Fibroblast of skin of left biceps (primary cell): ENCODE measurements at places on chromosomes 3 and 15.

GRCh38 chr15:67121644-67122605 is 56.5 kb downstream of the SMAD3 start:
- DNase-seq = no peak

DNA sequence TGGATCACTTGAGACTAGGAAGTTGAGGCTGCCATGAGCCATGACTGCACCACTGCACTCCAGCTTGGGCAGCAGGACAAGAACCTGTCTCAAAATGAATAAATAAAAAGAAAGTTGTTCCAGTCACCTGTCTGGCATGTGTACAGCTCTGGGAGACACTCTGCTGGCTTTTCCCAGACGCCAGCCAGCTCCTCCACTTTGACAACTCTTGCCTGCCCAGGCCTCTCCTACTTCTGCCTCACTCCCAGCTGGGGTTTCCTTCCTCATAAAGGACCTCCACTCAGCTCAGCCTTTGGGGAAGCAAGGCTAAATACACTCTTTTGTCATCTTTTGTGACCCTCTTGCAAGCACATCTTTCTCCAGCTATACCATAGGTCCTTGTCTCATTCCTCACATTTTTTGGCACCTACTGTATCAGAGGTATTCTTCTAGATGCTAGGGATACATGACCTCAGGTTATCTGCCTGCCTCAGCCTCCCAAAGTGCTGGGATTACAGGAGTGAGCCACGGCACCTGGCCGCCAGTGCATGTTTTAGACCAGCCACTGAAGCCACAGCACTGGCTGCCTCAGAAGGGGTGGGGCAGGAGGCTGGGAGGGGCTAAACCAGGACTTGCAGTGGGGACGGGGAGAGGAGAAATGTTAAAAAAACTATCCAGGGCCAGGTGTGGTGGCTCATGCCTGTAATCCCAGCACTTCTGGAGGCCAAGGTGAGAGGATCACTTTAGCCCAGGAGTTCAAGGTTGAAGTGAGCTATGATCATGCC is 10.0 kb upstream of the ELP6 start:
- no peak for DNase-seq

- DNase-seq = no peak
These were observed 141.8 kb upstream of the ICE2 start for GRCh38 chr15:60620708-60621107.

GRCh38 chr3:14461748-14462324 is 59.4 kb downstream of the SLC6A6 start:
- DNase-seq = no peak

DNA sequence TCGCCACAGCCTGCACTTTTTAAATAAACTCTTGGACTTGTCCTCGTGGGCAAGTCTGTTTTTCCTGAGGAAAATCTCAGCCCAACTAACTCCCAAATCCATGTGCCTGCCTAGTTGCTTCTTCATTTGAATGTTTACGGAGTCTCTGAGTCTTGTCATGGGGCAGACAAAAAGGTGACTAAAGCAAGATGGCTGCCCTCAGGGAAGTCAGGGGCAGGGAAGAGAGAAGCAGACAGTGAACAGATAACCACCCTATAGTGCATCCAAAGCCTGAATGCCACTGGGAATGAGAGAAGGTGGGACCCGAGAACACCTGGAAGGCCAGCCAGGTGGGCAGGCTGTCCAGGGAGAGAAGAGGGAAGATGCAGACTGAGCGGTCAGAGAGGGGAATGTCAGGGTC is 21.4 kb downstream of the CCDC12 start:
- DNase-seq = no peak

- DNase-seq = no peak
These were observed 86.9 kb upstream of the SATB1 start for GRCh38 chr3:18512007-18512406.

DNA sequence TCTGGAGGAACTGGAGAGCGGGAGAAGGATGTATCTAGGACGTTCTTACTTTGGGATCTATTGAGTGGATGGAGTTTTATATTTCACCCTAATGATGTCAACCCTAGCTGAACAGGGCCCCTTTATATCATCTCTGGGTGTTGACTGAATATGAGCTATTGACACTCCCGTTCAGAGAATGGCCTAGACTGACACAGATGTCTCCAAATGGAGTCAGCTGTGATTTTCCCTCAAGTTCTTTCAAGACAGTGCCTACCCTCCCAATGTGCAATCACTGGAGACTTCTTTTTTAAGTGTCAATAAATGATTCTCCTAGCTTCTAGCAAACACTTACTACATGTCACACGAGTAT is 63.8 kb downstream of the FRMD4B start:
- no peak for DNase-seq

- no peak for DNase-seq
These were observed 50.9 kb upstream of the HACD2 start for GRCh38 chr3:123635717-123636116.

DNA sequence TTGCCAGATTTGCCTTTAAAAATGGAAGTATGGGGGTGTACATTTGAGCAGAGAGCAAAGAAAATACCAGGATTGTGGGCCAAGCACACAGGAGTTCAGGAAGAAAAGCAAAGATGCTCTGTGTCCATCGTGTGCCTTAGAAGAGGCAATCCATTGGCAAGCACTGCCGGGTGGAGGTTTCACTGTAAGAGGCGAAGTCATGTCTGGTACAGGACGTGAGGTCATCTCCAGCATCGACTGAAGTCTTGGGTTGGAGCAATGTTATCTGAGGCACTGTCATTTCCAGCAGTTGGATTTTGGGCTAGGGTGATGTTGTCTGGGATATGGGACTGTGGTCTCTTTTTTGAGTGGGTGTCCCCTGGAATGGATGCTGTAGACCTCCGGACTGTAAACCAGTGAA is 4.8 kb upstream of the RGMA start:
- DNase-seq = no peak

DNA sequence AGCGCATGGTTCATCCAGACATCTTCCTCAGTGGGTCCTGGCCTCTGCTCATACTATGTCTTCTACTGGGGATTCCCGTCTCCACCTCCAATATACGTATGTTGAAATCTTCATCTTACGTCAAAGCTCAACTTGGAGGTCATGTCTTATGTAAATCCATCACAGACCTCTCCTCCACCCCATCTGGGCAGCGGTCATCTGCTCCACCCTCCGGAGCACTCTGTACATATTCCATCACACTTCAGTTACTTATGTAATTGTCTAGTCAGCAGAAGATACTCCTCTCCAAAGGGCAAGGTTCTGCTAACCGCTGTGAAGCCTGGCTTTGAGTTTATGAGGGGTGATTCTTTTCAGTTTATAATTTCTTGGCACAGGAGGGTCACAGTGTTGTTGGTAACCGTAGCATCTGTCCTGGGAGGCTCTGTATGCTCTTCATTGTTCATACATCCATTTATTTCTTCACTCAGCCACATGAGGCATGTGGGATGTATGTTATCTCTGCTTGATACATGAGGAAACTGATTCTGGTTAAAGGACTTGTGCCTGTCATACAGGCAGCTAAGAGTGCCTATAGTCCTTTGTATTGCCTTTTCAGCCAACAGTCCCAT is 22.1 kb downstream of the MAP2K1 start:
- DNase-seq = no peak

- DNase-seq = no peak
These were observed 41.8 kb downstream of the NCEH1 start for GRCh38 chr3:172669021-172669420.

GRCh38 chr15:74173380-74174218 is at the start of gene ISLR:
TSS of gene ISLR (plus strand) at chr15:74173710. CDS start at chr15:74174859, 1,149 bp downstream.
- peak; percentile 68 for DNase-seq

DNA sequence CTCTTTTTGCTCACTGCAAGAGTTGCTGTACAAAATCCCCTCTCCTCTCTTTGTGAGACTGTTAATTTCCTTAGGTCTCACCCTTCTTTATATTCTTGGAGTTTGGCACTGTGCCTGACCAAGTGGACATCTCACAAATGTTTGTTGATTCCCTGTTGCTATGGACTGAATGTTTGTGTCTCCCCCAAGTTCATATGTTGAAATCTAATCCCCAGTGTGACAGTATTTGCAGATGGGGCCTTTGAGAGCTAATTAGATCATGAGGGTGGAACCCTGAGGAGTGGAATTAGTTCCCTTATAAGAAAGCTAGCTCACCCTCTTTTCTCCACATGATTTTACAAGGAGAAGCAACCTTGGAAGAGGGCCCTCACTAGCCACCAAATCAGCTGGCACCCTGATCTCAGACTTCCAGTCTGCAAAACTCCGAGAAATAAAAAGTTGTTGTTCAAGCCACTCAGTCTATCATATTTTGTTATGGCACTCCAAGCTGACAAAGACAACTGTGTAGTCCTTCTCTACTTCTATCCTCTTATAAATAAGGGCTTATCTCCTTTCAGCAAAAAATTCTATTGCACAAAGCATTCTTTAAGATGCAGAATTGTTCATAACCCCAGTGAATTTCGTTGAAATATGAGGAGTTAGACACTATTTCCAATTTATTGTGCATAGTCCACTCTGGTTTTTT is 65.5 kb upstream of the NPHP3 start:
- DNase-seq = no peak

DNA sequence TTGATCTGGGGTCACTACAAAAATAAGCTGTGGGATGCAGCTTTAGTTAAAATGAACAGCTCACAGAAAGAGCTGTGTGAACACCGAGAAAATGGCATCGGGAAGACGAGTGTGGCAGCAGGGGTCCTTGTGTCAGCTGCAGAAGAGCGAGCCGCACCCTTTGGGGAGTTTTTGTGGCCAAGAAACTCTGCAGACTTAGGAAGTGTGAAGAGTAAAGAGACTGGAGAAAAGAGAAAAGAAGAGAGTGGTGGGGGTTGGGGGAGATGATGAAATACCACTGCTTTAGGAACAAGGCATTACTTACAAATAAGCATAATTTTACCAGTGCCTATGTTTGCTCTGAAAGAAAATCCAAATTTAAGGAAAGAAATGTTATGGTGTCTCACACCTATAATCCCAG is 147.8 kb downstream of the LRRC28 start:
- DNase-seq = no peak

- DNase-seq = no peak
These were observed 53.4 kb downstream of the CMC1 start for GRCh38 chr3:28294667-28295413.
